ENCODE measurements at places on chromosomes 5 and 9. TPM values are rescaled to one million over a fixed set of nuclear protein-coding genes. Genes with fewer than 3 reads are reported as not detected.

MARVELD2 gene
- total RNA-seq, result 2.6 TPM

PALM2AKAP2 gene
- total RNA-seq, result 0.49 TPM

SUSD3 gene
- 0.71 TPM for total RNA-seq

CDHR2 gene
- 0.02 TPM for total RNA-seq

PNPLA7 gene
- 0.61 TPM for total RNA-seq

FANCG gene
- 50.4 TPM for total RNA-seq

BRINP1 gene
- 0.15 TPM for total RNA-seq

SLU7 gene
- total RNA-seq, result 44.3 TPM

DMGDH gene
- total RNA-seq, result not detected

All from A549 treated with RU486 at 1 μM for 4 hours (cell line).